Iris pigment epithelial cell (primary cell): ENCODE measurements at places on chromosomes 5 and 9.

- DNase-seq = no peak
Measured at GRCh38 chr5:174642816-174643405, 81.5 kb upstream of the MSX2 start.

DNA sequence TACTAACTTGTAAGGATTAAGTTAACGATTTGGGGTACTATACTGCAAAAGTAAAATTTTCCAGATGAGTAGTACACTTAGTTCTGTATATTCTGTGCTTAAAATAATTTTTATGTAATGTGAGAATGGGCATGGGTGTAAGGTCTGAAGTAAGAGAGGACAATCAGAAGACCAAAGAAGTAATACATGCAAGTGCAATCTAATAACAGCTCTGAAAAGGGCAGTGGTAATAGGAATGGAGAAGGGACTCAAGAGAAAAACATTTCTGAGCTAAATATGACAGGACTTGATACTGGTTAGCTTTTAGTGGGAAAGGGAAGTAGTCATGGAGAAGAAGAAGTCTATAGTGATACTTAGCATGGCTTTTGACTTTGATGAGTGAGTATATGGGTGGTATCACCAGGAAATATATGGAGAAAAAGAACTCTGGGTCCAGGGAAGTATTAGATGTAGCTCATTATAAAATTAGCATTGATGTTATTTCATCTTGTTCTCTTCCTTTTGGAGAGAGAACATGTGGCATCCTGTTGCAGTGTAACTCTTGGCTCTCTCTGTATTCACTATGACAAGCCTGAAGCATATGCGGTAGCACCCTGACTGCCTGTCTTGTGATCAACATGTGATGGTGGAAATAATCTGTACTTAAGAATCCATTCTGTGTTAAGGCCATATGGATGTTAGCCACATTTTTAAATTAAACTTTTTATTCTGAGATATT, 60.5 kb downstream of the ERCC6L2 start:
- no peak for DNase-seq

- no peak for DNase-seq
Measured at GRCh38 chr5:91225848-91226686, 157.1 kb downstream of the ARRDC3 start.

- no peak for DNase-seq
Measured at GRCh38 chr5:150616024-150616470, 24.4 kb upstream of the SYNPO start.

DNA sequence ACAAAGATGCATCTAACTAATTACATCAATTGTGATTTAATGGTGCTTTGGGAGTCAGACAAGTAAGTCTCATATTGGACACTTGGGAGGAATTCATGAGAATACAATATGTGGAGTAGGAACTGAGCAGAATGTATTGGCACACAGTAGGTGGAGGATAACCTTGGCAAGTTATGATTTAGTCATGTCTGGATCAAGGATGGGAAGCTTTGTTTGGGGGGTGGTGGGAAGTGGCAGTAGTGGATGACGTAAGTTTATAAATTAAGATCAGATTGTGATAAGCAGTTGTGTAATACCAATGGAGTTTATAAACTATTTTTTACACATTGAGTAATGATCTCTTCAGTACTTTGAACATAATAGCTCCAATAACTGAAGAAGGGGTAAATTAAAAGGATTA, 67.0 kb downstream of the SGCD start:
- peak; percentile 18 for DNase-seq

DNA sequence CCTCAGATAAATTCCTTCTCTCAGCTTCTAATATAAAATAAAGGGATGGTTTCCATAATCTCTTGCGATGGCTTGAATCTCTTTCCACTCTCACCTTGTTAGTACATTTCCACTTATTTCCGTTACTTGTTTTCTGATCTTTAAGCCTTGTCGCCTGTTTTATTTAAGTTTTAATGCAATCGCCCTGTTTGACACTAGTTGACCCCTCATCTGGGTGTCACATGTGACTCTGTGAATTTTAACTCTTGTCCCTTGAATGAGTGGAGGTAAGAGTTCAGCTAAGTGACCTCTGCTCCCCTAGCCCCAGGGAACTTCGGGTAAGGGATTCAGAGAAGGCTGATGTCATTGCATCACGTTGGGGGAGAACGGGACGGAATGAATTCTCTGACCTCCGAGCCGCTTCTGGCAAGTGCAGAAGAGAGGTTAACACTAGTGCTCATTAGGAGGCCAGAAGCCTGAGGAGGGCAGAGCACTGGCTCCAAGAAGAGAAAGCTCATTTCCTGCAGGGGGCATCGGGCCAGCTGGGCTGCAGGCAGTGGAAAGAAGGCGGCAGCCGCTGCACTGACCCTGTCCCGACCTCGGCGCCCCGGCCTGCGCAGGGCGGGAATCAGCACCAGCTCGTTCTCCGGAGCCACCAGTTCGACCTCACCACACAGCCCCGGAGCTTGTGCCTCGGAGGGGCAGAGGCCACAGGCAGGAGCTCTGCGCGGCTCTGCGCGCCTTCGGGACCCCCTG, 569 bp downstream of the HINT2 start:
- peak; percentile 55 for DNase-seq

GRCh38 chr5:20323323-20323722, 335.3 kb upstream of the CDH18 start:
- no peak for DNase-seq

- DNase-seq = no peak
Measured at GRCh38 chr5:53076014-53076583, 33.5 kb downstream of the MOCS2 start.

GRCh38 chr9:1536522-1537170, 478.5 kb upstream of the SMARCA2 start:
- no peak for DNase-seq

DNA sequence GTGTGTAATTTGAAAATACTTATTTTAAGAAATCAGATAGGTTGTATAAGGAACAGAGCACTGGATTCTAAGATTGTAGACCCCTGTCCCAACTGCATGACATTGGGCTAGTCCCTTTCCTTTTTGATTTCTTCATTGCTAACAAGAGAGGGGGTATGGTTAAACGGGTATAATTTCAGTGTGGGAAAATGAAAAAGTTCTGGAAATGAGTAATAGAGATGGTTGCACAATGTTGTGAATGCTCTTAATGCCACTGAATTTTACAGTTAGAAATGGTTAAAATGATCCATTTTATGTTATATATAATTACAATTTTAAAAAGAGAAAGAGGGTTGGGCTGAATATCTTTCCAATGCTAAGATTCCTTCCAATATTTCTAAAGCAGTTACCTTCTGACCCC, 103.3 kb upstream of the LHFPL2 start:
- peak; percentile 75 for DNase-seq

DNA sequence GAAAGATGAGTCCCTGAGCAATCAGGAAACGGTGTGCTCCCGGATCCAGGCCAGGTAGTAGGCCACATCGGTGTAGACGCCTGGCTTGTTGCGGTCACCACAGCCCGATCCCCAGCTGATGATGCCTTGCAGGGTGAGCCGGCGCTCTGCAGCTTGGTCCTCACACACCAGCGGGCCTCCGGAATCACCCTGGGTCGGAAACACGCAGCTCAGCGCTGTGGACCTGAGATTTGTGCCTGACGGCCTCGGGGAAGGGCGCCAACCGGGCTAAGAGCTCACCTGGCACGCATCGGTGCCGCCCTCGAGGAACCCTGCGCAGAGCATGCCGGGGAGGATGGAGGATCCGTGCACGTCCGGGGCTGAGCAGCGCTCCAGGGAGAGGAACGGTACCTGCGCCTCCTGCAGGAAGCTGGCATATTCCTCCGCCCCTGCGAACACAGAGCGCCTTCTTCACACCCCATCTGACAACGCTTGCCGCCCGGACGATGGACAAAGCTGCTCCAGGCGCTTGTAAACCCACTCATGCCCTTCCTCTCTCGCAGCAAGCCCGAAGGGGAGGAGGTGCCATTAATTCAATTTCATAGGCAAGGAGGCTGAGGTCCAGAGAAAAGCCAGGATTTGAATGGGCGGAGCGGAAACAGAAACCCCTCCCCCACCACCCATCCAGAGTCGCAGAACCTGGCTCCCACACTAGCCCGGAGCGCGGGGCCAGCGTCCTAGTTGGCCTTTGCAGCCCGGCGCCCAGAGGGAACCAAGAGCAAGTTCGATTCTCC, 2.0 kb upstream of the PFN3 start:
- DNase-seq = peak; percentile 63

DNA sequence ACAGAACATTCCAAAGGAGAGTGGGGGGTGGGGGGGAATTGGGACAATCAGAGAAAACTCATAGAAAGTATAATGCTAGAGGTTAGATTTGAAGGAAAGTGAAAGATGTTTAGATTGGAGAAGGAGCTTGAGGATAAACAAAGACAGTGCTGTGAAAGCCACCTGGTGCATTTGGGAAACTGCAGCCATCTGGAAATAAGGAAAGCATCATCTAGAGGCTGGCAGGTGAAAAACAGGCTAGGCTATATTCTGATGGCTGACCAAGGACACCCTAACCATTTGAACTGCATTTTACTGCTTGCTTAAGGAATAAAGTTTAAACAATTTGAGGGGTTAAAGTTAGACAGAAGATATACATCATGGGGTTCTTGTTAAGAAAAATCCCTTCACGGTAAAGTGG, 296.4 kb downstream of the CETN3 start:
- no peak for DNase-seq

DNA sequence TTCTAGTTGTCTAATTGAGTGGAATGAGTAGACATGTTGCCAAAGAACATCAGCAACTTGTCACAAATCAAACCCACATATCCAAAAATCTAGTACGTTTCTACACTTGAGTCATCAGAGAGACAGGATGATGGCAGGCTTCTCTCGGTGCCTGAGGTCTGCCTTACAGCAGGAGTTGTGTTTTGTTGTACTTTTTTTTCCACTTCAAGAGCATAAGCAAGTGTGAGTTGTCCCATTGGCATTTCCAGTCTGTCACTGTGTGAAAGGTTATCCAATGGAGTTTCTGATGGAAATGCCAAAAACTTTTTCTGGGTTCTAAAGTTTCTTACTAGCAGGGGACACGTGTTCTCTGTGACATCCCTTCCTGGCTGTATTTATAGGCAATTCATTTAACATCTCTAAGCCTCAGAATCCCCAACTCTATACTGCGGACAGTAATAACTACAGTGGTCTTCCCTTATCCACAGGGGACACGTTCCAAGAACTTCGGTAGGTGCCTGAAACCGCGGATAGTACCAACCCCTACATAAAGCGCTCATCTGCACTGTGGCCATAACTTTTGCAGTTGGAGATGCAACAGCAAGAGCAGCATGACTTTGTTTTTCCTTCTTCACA, 246.5 kb downstream of the SYK start:
- peak; percentile 88 for DNase-seq

GRCh38 chr9:16012621-16013020, 459.8 kb downstream of the CCDC171 start:
- DNase-seq = peak; percentile 71

- DNase-seq = peak; percentile 95
Measured at GRCh38 chr9:137083394-137084004, 3.3 kb upstream of the MAN1B1 start.
